ENCODE measurements at places on chromosomes 13 and 19.

DNA sequence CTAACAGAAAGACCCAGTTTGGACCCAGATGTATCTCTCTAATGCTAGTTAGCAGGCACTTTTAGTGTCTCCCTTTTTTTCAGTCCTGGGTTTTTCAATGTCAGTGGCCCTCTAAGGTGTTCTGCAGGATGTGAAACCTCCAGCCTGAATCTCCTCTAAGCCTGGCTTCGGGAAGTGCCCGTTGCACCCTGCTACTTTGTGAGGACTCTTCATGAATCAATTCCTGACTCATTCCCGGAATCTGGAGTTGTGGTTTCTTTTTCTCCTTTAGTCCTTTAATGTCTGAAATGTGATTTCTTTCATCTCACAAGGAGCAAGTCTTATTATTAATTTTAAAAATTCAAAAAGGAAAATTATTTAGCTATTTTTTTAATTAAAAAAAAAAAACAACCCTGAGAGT lies 116.0 kb downstream of the ZNF536 start:
- DNase-seq = no peak

DNA sequence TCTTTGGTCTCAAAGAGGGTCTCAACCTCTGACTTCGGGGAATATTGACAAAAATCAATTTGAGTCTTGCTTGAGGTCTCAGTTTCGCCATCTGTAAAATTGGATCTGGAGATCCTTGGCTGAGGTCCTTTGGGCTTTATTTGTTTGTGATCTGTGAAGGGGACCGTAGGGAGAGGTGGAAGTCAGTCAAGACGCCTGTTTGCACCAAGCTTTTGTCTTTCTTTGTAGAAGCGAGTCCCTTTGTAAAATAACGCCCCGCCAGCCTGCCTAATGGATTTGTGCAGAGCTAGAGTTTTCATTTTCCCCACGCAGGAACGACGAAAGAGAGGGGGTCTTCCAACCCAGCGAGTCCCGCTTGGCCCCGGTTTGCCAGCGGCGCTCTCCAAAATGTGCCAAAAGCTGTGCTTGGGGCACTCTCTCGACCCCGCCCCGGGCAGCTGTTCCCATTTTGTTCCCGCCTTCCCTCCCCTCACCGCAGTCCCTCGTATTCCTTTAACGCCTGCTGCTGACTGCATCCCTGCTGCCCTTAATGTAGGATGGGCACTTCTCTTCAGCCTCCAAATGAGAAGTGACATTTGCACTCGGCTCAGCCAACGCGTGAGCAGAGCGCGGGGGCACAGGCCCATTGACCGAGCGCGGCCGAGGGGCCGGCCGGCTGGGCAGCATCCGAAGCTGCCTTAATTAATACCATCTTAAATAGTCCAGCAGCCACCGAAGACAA lies 13.0 kb downstream of the ZIC5 start:
- DNase-seq = no peak

DNA sequence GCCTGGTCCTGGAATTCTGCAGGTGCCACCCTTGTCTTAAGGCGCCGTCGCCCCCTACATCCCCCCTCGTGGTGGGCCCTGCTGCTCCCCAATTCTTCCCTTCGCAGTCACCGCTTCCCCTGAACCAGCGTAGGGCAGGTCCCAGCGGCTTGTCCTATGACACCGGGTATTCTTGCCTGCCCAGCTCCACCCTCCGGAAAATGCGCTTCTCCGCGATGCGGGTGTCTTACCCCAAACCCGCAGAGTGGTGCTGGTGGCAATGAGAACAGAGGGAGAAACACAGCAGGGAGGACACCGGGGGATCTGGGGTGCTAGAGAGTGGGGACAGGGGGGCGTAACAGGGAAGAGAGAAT lies 9.0 kb downstream of the ZNF808 start:
- DNase-seq = no peak

- no peak for DNase-seq
These were observed 1538.2 kb downstream of the UQCRFS1 start for GRCh38 chr19:27674701-27675100.

DNA sequence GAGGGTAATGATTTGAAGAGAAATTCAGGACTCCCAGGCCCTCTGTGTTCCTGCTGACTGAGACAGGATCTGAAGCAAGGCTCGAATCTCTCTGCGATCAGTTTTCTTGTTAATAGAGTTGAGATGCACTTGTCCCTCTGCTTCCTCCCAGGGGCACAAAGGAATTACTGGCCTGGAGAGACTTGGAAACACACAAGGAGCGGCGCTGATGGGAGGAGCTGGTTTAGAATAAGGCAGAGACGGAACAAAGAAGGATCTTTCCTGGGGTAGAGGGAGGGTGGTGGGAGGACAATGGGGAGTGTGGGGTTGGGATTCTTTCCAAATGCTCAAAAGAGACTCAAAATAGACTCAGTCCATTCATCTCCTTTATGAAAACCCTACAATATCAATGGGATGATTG lies 719.1 kb downstream of the UQCRFS1 start:
- no peak for DNase-seq

GRCh38 chr19:18176367-18177310 lies 3.0 kb downstream of the IFI30 start:
- no peak for DNase-seq
